Activated naive CD8-positive, alpha-beta T cell treated with anti-CD3 and anti-CD28 coated beads, Interleukin-2, amount 10 ng/mL, durations not matched to agents 7 days and 5 days (primary cell): ENCODE measurements at places on chromosomes 7 and 10.

GRCh38 chr7:18520450-18521235 is 25.1 kb downstream of the HDAC9 start:
- no peak for DNase-seq

DNA sequence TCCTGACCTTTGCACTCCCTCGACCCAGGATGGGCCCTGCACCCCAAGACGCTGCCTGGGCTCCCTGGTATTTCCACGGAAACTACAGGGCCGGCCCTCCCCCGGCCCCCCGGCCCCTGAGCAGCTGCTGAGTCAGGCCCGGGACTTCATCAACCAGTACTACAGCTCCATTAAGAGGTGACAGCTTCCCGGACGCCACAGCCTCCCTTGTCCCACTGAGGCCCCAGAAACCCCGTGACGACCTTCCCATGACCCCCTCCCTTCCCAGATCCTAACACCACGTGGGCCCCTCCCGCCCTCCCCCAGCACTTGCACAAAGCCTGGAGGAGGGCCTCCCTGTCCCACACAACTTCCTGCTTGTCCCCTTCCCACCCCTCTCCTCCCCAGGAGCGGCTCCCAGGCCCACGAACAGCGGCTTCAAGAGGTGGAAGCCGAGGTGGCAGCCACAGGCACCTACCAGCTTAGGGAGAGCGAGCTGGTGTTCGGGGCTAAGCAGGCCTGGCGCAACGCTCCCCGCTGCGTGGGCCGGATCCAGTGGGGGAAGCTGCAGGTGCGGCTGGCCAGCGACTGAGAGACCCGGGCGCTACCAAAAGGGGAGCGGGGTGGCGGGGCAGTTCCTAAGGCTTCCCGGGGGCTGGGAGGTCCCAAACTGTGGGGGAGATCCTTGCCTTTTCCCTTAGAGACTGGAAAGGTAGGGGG is 5.7 kb downstream of the NOS3 start:
- DNase-seq = no peak

DNA sequence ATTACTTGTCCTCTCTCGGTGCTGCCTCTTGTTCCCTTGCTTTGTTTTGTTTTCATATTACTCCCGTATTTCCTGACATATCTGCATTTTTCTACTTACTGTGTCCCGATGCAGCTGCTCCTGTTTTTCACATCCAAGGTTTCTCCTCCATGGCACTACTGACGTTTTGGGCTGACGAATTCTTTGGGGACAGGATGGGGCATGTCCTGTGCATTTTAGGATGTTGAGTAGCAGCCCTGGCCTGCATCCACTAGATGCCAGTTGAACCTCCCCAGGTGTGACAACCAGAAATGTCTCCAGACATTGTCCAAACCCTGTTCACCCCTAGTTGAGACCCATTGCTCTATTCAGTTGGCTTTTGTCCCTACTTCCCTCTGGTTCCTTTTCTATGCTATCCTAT is 12.4 kb downstream of the ZNF789 start:
- no peak for DNase-seq

GRCh38 chr10:33047655-33048054 is 89.6 kb upstream of the ITGB1 start:
- DNase-seq = no peak

DNA sequence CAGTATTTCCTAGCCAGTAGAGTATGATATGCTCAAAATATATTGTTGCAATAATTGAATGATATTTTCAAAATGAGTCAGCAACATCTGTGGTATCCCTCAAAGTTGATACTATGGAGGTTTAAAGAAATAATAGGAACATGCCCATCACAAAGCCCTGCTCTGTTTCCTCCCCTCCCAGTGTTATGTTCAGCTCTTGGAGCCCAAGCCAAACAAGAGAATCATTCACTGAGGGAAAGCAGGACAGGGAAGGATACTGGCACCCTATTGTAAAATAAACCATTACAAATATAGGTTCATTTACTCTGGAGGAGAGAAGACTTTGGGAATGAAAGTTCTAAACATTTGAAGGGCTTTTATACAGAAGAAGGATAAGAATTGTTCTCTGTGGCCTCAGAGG is 37.6 kb downstream of the SORCS3 start:
- DNase-seq = no peak

DNA sequence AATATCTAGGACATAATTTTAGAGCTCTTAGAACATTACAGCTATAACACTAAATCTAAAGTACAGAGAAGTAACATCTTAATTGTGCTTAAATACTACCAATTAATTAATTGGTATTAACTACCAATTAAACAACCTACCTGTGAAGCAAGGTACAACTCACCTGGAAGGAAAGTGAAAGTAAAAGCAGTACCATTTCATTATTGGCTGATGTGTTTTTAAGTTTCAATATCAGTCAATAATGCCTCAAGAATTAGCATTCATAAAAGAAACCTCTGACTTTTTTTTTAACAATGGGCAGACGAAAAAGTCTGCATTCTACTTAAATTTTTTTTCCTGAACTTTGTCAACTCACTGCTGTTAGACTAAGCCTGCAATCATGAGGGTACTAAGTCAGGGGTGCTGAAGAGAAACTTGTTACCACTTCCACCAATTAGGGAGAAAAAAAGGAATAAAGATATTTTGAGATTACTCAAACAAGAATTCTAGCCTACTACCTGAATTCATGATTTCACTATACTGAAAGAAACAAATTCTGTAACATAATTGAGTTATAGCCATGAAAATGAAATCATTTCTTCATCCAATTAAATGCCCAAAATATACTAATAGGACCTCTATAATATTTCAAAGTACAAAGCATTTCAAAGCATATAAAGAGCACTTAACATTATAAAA is 19.9 kb downstream of the UPF2 start:
- DNase-seq = no peak

- DNase-seq = no peak
These were observed 3.9 kb upstream of the IQUB start for GRCh38 chr7:123538189-123538714.

DNA sequence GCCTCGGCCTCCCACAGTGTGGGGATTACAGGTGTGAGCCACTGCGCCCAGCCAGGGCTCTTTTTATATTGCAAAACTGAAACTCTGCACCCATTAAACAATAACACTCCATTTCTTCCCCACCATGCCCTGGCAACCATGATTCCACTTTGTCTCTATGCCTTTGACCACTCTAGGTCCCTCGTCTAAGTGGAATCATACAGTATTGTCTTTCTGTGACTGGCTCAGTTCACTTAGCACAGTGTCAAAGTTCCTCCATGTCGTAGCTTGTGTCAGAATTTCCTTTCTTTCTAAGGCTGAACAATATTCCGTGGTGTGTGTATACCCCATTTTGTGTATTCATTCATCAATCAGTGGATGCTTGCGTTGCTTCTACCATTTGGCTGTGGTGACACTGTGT is 46.2 kb downstream of the CUX1 start:
- DNase-seq = no peak

DNA sequence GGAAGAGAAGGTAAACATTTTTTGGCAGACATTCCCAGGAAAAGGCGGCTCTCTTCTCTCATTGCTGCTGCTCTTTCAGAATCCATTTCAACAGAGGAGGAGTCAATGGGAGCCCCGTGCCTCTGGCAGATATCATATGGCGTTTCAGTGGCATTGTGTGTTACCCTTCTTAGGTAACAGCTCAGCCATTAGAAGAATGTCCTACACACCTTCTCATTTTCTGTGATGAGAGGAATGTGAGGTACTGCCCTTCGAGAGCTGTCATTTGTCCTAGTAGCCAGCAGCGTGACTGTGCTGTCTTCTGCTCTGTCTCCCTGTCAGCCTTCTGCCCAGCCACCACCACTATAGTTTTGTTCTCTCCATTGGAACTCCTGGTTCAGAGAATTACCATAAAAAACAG is 102.4 kb downstream of the EGFR start:
- no peak for DNase-seq

GRCh38 chr7:36781011-36781738 is 56.9 kb upstream of the AOAH start:
- DNase-seq = no peak

- no peak for DNase-seq
These were observed 71.8 kb upstream of the VWDE start for GRCh38 chr7:12475362-12476063.
